Hematopoietic multipotent progenitor cell treated with erythropoietin and hydrocortisone succinate and interleukin-3 and kit ligand, for 17 days (in vitro differentiated cells): ENCODE measurements at places on chromosomes 5 and 9.

DNA sequence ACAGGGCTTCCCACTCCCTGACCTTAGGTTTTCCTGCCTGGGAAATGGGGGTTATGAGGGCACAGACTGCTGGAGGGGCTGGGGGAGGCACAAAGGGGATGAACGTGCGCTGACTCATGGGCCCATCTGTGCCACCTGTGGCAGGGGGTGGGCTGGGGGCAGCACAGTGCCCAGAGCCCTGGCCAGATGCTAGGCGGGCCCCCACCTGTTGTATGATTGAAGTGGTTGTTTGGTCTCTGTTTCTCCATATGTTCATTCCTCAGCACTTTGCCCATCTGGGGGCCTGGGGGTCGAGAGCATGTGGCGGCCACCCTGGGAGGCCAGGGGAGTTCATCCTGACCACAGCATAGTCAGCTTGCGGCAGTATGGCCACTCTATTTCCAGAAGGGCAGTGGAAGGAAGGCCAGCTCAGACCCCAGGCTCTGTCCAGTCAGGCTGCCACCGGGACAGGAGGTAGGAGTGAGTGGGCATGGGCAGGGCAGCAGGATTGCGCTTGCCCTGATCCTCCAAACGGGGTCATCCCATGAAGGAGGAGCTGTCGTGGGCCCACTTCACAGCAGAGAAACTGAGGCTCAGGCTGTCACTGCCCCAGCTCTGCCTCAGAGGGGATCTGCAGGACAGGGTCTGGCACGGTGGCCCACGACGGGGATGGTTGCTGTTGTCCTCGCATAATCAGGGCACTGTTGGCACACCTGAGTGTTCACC is 841 bp upstream of the NINJ1 start:
- DNase-seq, result no peak

- DNase-seq, result no peak
Observed at GRCh38 chr5:69444127-69444754, 29.3 kb downstream of the MARVELD2 start.

GRCh38 chr9:12735665-12736064 is 39.2 kb upstream of the LURAP1L start:
- DNase-seq, result no peak

- no peak for DNase-seq
Observed at GRCh38 chr5:146560205-146560812, 44.3 kb upstream of the GPR151 start.

DNA sequence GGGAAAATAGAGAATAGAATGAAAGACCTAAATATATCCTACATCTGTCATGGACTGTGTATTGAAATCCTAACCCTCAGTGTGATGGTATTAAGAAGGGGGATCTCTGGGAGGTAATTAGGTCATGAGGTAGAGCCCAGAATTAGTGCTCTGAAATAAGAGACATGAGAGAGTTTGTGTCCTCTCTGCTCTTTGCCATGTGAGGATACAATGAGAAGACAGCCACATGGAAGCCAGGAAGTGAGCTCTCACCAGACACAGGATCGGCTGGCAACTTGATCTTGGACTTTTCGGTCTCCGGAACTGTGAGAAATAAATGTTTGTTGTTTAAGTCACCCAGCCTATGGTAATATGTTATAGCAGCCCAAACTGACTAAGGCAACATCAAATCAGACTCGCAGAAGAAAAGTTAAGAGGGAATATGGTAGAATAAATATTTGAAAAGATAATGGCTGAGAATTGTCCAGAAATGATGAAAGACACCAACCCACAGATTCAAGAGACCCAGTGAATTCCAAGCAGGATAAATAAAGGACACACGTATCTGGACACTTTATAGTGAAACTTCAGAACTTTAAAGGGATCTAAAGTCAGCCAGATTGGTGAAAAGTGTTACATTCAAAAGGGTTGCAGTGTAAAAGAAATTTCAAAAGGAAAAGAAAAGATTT is 12.7 kb upstream of the SLC36A1 start:
- no peak for DNase-seq

GRCh38 chr5:138504799-138505198 is 38.2 kb downstream of the ETF1 start:
- no peak for DNase-seq

DNA sequence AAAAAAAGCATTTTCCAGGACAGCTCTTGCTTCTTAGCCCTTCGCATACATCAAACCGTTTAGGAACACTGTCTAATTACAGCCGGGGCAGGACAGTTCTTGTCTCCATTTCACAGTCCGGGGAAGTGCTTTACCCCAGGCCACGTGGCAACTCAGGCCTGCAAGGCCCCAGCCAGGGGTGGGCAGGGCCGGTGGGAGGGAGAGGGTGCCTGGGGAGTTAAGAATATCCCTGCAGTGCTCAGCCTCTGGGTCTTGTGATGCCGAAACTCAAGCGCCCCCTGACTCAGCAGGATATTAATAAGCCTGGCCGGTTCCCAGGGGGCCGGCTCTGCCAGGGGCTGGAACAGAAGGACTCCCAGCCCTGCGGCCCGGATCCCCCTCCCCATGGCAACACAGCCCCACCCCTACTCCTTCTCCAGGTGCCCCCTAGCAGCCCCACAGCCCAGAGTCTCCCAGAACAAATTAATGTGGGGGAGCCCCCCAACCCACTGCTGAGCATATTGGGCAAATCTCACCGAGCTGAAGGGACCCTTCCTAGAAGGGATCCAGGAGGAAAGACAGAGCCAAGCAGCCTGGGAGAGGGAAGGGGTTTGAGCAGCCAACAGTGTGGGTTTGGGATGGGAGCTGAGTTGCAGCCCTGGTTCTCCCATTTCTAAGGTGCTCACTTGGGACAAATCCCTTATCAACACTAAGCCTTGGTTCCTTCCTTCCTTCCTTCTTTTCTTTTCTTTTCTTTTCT is 45.3 kb downstream of the PLPP7 start:
- DNase-seq, result no peak

DNA sequence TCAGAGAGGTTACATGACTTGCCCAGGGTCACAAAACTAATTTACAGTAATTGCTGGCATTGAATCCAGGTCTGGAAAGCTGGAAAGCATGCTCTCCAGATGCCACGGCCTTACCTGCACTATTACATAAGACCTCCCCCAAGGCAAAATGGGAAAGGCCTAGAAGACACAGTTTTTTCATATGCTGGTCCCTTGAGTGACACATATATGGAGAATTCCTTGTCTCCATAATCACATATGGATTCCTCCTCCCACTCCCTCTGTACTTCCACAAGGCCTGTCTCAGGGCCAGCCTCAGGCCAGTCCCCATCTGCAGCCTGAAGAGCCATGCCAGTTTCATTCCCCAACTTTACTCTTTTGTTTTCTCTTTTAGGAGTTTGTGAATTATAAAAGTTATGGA is 28.6 kb upstream of the MEIKIN start:
- no peak for DNase-seq

GRCh38 chr9:752681-753200 is 88.8 kb upstream of the DMRT1 start:
- no peak for DNase-seq

DNA sequence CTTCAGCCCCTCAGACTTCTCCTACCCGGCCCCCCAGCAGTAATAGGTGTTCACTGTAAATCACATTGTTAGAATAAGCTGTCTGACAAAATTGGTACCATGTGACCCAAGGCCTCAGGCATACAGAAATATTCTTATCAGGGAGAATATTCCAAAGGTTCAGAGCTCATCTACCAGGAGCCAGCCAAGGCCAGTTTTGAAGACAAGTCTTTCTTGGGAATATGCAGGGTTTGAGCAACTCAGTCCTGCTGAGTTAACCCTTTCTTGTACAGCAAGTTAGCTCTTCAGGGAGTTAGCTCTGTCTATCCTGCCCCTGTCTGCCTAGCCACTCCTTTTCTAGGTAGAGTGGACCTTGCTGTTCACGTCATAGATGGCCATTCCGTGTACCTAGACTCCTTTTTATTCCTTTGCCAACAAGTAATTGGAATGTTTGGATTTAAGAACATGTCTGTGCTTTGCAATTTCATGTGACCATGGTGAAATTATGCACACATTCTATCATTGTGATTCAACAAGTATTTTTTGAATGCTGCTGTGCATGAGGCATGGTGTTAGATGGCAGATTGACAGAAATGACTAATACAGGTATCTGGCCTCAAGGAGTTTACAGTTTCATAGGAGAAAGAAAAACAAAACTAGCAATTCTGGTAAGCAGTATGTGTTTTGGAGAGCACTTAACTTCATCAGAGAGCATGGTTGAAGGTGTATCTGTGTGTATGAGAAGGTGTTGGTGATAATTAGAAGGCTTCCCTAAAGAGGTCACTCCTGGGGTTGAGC is 22.6 kb downstream of the TGFBR1 start:
- no peak for DNase-seq

DNA sequence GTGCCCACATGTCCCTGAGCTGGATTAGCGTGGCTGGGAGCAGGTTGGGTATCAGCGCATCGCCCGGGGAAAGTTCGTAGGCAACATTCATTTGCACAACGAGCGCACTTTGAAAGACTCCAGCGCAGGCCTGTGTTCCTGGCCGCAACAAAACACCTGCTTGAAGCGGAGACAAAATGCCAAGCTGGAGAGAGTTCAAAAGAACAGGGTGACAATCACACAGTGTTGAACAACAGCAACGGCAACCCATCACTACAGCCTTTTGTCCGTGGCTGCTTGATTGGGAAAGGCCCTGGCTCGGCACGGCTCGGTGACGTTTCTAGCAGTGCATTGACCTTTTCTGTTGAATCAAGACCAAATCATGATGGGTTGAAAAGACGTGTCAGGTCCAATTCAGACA is 336.3 kb downstream of the IRX1 start:
- no peak for DNase-seq

DNA sequence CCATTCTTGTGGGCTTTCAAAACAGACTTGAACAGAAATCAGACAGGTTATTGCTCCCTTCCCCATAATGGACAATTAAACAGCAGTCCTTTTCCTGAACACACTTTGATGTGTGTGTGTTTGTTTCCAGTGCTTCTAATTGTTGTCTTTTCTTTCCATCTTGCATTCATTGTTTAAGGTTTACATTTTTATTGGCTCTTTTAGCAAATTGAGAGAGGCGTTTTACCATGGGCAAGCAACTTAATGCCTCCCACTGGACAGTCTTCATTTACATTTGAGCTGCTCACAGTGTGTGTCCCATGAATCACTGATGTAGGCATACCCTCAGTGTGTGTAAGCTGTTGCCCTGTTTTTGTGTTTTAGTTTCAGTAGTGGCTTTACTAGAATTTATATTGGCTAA is 25.0 kb downstream of the WDR36 start:
- DNase-seq, result no peak

DNA sequence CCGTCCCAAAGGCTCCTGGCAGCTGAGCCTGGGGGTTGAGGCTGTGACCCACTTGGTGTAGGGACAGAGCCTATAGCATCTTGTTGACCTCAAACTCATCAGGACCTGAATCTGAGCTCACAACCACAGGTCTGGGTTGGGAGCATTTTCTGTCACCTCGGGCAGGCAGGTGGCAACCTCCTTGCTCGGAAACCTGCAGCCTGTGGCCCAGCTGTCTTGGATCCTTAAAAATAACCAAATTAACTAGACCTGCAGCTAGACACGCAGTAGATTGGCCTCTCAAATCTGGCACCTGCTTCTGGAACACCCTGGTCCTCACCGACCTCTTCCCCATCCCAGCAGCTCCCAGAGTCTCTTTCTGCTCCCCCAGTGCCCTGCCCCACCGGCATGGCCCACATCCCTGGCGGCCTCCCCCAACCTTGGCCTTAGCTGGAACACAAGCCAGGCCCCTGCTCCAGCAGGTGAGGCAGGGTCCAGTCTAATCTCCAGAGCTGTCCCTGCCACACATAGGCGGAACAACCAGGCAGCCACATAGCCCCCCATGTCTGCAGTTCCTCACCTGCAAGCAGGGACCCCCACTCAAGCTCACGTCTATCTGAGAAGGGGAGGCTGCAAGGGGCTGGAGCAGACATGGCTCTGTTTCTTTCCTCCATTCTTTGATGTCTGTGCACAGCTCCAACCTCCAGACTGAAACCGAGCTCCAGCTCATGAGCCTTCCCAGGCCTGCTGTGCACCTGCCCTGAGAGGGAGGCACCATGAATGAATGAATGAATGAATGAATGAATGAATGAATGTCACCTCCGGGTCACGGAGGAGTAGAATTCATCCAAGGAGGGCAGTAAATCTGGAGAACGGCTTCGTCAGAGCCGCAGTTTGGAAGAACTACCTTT is 28.3 kb downstream of the PAEP start:
- no peak for DNase-seq
